ENCODE measurements at places on chromosomes 16 and 17. TPM values are rescaled to one million over a fixed set of nuclear protein-coding genes. Genes with fewer than 3 reads are reported as not detected.

Gene PRSS27
- 0.83 TPM for total RNA-seq

Gene DNAAF8
- not detected for total RNA-seq

DNA sequence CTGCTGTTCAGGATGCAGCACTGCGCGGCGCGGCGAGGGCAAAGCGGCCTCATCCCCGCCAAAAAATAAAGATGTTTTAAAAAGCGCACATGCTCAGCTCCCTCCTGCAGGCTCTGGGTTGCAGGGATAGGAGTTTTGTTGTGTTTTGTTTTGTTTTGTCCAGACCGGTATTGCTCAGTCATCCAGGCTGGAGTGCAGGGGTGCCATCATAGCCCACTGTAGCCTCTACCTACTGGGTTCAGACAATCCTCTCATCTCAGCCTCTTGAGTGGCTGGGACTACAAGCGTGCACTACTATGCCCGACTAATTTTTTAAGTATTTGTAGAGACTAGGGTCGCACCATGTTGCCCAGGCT is 636 bp downstream of the WWOX start:
- peak overlapping the region; percentile 94 for H3K4me3 ChIP-seq
- H3K27ac ChIP-seq: peak overlapping the region; percentile 95

GRCh38 chr16:50267651-50268050 is 1.3 kb downstream of the ADCY7 start:
- DNase-seq: no peak
- no peaks in the 10 kb centered on the region for H3K27me3 ChIP-seq
- peak overlapping the region; percentile 98 for H3K27ac ChIP-seq
- H3K4me3 ChIP-seq: peak overlapping the region; percentile 95
- peaks cover 3% of the 10 kb centered on the region for H3K36me3 ChIP-seq

DNA sequence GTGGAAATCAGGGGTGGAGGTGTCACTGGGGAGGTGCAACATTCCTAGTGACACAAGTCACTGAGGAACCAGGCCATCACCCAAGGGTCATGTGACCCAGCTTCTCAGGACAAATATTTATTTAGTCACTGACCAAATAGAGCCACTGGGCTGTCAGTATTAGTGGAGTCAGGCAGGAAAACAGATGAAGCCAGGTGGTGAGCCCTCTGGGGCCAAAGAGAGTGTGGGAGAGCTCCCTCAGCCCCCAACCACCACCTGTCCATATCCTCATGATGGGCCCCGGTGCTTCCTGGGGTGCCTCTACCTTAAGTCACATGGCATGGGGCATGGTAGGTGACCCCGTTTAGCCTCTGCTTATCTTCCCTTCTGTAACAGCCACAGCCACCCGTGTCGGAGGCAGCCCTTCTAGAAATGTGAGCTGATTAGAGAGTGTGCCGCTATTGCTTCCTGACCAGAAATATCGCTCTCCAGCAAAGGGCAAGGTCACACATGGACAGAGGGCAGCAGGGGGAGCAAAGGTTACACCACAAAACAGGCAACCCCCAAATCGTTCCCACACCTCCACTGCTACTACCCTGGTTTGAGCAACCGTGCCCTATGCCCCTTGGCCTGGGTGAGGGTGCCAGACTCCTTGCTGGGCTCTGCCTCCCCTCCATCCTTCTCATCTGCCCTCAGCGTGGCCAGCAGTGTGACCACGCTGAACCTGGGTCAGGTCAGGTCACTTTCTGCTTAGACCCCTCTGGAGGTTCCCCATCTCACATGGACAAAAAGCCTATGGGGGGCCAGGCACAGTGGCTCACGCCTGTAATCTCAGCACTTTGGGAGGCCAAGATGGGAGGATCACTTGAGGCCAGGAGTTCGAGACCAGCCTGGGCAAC is 8.6 kb upstream of the AKTIP start:
- H3K36me3 ChIP-seq: no peaks in the 10 kb centered on the region
- H3K4me1 ChIP-seq: peaks cover 21% of the 10 kb centered on the region
- H3K4me3 ChIP-seq: no peak overlapping the region
- H3K27ac ChIP-seq: peak overlapping the region; percentile 71
- no peak for DNase-seq
- H3K27me3 ChIP-seq: no peaks in the 10 kb centered on the region

DNA sequence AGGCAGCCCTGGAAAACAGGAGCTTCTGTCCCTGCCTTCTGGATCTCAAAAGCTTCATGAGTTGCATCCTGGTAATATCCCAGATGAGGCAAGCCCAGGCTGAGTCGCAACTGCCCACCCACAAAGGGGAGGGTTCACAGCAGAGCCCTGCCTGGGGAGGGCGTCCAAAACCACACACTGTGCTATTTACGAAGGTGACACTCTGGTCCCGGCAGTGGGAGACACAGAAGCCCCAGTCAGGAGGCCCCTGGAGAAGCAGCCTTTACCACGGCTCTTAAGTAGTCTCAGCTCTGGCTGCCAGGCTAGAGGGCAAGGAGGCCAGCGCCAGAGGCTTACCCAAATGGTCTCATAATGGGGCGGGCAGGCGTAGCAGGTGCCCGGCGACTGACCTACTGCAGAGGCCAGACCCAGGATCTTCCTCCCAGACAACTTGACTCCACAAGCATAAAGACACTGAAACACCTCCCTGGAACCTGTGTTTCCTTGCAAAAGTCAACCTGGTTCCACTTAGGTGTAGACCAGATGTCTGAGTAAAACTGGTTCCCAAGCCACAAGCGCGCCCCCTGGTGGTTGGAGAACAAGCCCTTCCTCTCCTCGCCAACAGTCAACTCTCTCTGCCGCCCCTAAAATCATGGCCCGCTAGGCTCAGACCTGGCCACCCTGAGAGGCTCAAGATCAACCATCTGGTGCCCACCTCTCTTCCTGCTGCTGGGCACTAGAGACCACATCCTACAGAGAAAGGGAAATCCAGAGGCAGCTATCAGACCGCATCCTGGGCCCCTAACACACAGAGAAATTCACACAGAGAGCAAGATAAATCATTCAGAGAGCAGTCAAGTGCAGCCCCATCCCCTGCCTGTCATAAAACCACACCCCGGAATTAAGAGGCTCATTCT is 5.2 kb downstream of the AXIN2 start:
- H3K4me1 ChIP-seq: peaks cover 19% of the 10 kb centered on the region
- DNase-seq: peak; percentile 93
- peaks cover 2% of the 10 kb centered on the region for H3K36me3 ChIP-seq
- no peak overlapping the region for H3K4me3 ChIP-seq

Gene EIF5A
- 496 TPM for total RNA-seq

- H3K27me3 ChIP-seq: peaks cover 73% of the 10 kb centered on the region
- no peak for DNase-seq
- H3K36me3 ChIP-seq: peaks cover 3% of the 10 kb centered on the region
- H3K27ac ChIP-seq: no peak overlapping the region
- H3K4me1 ChIP-seq: peaks cover 19% of the 10 kb centered on the region
- no peak overlapping the region for H3K4me3 ChIP-seq
Measured at GRCh38 chr17:38601539-38602351, 4.0 kb downstream of the SRCIN1 start.

- H3K4me3 ChIP-seq: no peak overlapping the region
- no peaks in the 10 kb centered on the region for H3K27me3 ChIP-seq
- H3K4me1 ChIP-seq: peaks cover 7% of the 10 kb centered on the region
- DNase-seq: no peak
- H3K27ac ChIP-seq: peak overlapping the region; percentile 16
Measured at GRCh38 chr17:82435103-82435502, 15.4 kb downstream of the CYBC1 start.

Gene MYH1
- not detected for total RNA-seq

GRCh38 chr17:35849469-35850348 is 19.0 kb downstream of the HEATR9 start:
- H3K27ac ChIP-seq: no peak overlapping the region
- peaks cover 23% of the 10 kb centered on the region for H3K36me3 ChIP-seq
- no peak for DNase-seq
- no peaks in the 10 kb centered on the region for H3K27me3 ChIP-seq
- H3K4me1 ChIP-seq: peaks cover 28% of the 10 kb centered on the region

- no peaks in the 10 kb centered on the region for H3K36me3 ChIP-seq
- no peaks in the 10 kb centered on the region for H3K4me1 ChIP-seq
- H3K27ac ChIP-seq: no peak overlapping the region
- peaks cover 48% of the 10 kb centered on the region for H3K27me3 ChIP-seq
Measured at GRCh38 chr16:8519179-8519578, 71.1 kb downstream of the TMEM114 start.

Gene ADORA2B
- 0.76 TPM for total RNA-seq

Gene ETV4
- total RNA-seq: not detected

DNA sequence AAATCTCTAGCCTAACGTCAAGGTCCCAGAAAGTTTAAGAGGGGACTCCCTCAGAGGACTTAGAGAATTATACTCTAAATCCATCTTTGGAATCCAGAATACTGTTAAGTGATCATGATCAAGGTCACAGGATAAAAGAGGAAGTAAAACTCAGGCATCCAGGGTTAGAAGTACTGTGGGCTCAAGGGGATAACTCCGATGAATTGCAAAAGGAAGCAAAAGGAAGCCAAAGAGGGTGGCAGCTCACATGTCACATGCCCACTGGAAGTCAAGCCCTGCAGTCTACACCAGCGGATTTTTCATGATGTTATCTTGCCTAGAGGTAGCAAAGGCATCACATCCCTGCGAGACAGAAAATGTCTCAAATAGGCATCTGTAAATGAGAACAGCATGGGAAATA is 3.8 kb downstream of the ZNF821 start:
- no peak for DNase-seq
- peaks cover 49% of the 10 kb centered on the region for H3K4me1 ChIP-seq
- peaks cover 12% of the 10 kb centered on the region for H3K36me3 ChIP-seq
- H3K27me3 ChIP-seq: no peaks in the 10 kb centered on the region

Gene TP53TG3F
- not detected for total RNA-seq

DNA sequence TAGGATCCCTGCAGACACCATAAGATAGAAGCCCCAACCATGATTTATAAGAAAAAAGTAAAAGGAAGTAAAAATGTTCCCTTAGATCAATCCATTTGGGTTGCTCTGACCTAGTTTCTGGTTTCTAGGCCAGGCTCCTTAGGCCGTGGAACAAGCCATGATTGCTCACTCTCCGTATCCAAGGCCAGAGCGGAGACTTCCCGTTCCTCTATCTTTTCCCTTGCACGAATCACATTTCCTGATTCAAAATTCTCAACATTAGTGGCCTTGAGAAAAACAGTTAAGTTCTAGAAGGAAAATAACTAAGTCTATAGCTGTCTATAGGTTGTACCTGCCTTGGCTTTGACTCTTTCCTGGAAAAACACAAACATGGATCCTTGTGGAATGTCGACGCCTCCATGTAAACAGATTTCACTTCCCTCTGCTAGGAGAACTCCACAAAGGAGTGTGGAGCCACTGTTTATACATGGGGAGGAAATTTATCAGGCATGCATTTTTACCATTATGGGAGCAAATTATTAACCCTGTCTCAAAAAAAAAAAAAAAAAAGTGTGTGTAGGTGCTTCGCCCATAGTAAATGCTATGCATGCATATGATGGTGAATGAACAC is 149.6 kb downstream of the ZFHX3 start:
- no peaks in the 10 kb centered on the region for H3K36me3 ChIP-seq
- H3K27ac ChIP-seq: no peak overlapping the region
- peaks cover 4% of the 10 kb centered on the region for H3K27me3 ChIP-seq
- no peak for DNase-seq

- H3K4me3 ChIP-seq: no peak overlapping the region
- H3K4me1 ChIP-seq: no peaks in the 10 kb centered on the region
- no peak overlapping the region for H3K27ac ChIP-seq
- DNase-seq: no peak
Measured at GRCh38 chr16:6633456-6633855, 699.2 kb upstream of the RBFOX1 start.

DNA sequence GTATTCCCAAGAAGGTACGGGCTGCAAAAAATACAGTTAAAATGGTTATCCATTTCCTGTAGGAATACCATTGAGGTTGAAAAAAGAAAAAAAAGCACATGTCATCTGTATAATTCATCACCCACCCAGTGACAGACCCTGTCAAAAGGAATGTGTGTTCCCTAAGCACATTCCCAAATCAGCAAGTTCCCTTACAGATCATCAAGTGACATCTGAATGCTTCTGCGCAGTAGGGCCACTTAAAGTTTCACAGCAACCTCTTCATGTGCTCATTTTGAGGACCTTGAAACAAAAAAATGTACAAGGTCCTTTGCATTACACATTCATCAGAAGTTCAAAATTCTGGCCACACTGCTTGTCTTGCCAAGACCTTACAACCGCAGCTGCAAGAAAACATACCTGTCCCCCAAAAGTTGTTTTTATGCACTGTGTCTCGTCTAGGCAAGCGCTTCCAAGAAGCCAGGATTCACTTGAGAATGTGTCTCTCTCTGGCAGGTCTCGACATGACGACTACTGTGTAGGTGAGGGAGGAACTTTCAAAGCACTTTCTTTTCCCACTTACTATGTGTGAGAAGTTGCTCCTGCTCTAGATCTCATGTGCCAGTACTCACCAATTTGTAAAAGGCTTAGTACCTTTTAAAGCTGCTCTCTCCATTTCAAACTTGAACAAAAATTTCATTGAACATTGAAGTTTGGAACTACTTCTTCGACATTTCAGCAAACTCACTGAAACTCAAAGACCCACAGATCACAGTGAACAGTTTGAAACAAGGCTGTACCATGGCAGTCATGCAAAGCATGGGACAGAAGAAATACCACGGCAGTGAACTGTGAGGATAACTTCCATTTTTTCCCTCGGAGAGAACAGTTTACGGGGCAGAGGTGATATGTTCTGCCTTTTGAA is 4.3 kb upstream of the POLG2 start:
- peaks cover 30% of the 10 kb centered on the region for H3K36me3 ChIP-seq
- no peaks in the 10 kb centered on the region for H3K27me3 ChIP-seq
- H3K4me1 ChIP-seq: peaks cover 80% of the 10 kb centered on the region
- H3K4me3 ChIP-seq: peak overlapping the region; percentile 81

Gene SYNRG
- 76.2 TPM for total RNA-seq

- no peak overlapping the region for H3K27ac ChIP-seq
- H3K27me3 ChIP-seq: peaks cover 83% of the 10 kb centered on the region
- H3K36me3 ChIP-seq: peaks cover 3% of the 10 kb centered on the region
- H3K4me3 ChIP-seq: no peak overlapping the region
- DNase-seq: no peak
- H3K4me1 ChIP-seq: peaks cover 3% of the 10 kb centered on the region
Measured at GRCh38 chr17:66988069-66988798, 23.7 kb downstream of the CACNG4 start.

Gene TRAF7
- 32.4 TPM for total RNA-seq

Gene TBC1D3I
- total RNA-seq: 0.57 TPM

- peaks cover 11% of the 10 kb centered on the region for H3K4me1 ChIP-seq
- DNase-seq: no peak
- no peak overlapping the region for H3K4me3 ChIP-seq
- H3K27ac ChIP-seq: no peak overlapping the region
Measured at GRCh38 chr16:48627148-48627547, 17.2 kb upstream of the N4BP1 start.

Gene KCNJ12
- total RNA-seq: not detected

Gene ARHGAP27
- 42.0 TPM for total RNA-seq

DNA sequence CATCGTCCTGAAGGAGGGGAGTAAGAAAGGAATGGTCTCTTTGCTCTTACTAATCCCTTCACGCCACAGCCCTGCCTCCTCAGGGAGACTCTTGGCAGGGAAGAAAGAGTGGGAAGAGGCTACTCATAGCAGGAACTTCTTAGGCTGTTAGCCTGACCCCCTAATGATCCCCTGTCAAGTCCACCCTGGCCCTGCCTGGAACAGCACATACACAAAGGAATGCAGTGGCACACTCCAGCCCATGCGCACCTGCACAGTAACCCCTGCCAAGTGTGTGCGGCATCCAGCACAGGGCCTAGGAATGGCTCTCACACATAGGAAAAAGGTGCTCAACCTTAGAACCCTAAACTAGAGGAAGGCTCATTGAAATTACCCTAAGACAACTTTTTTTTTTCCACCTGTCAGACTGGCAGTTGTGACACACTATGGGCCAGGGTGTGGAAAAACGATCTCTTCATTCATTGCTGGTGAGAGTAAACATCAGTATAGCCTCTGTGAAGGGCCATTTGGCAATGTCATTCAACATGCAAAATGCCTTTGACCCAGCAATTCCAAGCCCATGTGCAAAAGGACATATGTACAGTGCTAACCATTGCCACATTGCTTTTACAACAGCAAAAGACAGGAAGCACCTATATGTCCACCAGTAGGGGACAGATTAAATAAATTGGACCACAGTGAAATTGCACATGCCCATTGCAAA is 50.1 kb downstream of the PIMREG start:
- peaks cover 15% of the 10 kb centered on the region for H3K4me1 ChIP-seq
- H3K36me3 ChIP-seq: no peaks in the 10 kb centered on the region
- H3K4me3 ChIP-seq: no peak overlapping the region
